ENCODE measurements at places on chromosomes 12 and 14.
A peak's percentile ranks its signal among the peaks of the same experiment; 100 is the strongest.

GRCh38 chr12:549476-550082 is 89.8 kb downstream of the B4GALNT3 start:
- no peak for DNase-seq

GRCh38 chr12:130775953-130776856 is 60.1 kb upstream of the RIMBP2 start:
- DNase-seq, result peak; percentile 54

DNA sequence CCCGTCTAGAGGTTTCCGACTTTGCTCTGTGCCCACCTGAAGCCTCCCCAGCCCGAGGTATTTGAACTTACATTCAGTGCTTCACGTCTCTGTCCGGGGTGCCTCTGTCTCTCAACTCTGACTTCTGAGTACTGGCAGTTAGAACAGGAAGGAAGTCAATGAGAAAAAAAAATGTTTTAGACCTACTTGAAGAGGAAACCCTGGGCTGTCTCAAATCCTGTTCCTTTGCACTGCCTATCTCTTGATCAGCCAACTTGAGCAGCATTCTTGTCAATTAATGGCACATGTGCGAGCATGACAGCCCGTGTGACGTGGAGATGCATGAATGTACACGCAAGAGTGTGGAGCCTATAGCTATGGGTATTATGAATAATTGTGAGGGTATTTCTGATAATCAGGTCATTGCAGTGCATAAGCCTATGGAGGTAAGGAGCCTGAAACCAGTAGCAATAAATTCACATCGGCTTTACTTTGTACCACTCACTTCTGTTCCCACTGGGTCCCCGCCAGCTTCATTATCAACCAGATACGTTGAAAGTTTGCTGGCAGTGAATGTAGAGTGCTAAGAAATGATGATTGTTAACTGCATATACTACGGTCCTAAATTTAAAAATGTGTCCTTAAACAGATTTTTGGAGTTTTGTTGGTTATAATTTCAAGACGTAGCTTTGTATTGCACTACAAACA is at the start of gene ARHGDIB:
Gene ARHGDIB, minus strand, starts transcription at position 136 of the 687 bp plus-strand sequence. CDS start 10,889 bp downstream, outside the sequence.
- DNase-seq, result no peak

DNA sequence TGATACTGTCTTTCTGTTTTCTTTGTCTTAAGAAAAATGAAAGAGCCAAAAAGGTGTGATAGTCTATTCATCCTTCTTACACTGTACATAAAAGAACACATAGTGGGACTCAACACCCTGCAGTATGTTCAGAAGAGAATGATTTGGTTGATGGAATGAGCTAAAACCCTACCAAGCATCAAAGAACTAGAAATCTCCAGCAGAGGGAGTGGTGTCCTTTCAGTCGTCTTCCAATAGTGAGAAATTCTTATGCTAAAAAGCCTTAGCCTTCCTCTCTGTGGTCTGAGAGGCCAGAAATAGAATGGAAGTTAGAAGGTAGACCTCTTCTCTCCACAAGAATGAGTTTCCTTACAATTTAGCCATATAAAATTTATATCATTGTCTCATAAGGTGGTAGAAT is 393.4 kb upstream of the SEL1L start:
- peak; percentile 29 for DNase-seq

DNA sequence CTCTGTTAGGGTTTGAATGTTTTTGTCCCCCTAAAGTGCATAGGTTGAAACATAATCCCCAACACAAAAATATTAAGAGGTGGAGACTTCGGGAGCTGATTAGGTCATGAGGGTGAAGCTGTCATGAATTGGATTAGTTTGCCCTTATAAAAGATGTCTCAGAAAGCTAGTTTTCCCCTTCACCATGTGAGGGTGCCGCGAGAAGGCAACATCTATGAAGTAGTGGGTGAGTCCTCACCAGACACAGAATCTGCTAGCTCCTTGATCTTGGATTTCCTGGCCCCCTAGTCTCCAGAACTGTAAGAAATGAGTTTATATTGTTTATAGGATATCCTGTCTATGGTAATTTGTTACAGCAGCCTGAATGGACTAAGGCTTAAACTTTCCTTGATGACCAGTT is 301.5 kb upstream of the ATP2B1 start:
- no peak for DNase-seq

GRCh38 chr12:107368586-107368985 is 275.2 kb upstream of the CRY1 start:
- DNase-seq, result no peak

DNA sequence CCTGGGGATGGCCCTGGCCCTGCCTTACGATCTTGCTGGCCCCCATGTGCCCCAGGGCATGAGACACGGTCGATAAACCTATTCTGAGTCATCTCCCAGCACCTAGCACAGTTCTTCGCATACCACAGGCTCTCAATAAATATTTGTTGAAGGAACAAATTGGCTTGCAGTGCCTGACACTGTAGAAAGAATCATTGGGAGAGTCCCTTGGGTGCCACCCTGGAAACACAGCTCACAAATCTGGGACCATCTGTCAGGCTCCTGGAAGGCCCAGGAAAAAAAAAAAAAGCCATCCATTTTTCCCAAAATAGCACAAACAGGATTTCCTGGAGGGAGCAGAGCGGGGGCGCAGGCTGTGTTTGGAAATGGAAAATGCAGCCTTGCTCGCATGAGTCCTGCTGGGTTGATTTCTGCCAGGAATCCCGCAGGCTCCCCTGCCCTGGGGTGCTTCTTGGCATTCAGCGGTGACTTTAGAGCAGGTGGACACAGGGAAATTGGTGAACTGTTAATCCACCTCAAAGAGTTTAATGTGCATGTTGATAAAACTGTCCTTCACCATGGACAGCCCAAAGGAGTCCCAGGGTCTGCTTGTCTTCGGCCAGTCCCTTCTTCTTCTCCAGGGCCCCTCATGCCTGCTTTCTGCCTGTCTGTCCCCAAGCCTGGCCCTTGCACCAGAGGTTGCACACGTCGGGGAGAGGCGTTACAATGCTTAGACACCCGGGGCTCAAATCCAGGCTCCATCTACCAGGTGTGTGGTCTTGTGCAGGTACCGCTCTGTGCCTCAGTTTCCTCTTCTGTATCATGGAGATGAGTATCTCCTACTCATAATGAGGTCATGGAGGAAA is 106.1 kb upstream of the RFLNA start:
- DNase-seq, result peak; percentile 37

DNA sequence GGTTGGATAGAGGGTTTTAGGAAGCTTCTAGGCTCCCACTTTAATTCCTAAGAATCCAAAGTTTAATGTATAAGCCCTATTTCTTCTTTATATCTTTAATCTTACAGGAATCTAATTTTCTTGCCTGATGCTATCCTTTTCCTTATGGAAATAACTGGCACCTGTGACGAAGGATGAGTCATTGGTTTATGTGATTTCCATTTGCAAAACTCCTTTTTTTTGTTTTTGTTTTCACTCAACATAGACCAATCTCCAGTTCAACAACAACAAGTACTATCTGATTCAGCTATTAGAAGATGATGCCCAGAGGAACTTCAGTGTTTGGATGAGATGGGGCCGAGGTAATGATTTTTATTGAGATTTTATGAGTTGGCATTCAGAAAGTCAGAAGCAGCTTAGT is 6.8 kb downstream of the PARP2 start:
- DNase-seq, result no peak

All from small intestine (tissue), 16 donors.